Endodermal cell (in vitro differentiated cells): ENCODE measurements at places on chromosomes 7 and 10. TPM values are rescaled to one million over a fixed set of nuclear protein-coding genes. Genes with fewer than 3 reads are reported as not detected.
A peak's percentile ranks its signal among the peaks of the same experiment; 100 is the strongest.

GRCh38 chr10:22761569-22762220 lies 47.3 kb upstream of the PIP4K2A start:
- no peak for DNase-seq

- no peak for DNase-seq
Observed at GRCh38 chr10:79932307-79932706, 16.6 kb downstream of the SFTPD start.

GRCh38 chr7:7897949-7898515 lies 70.6 kb upstream of the GLCCI1 start:
- no peak for DNase-seq

DNA sequence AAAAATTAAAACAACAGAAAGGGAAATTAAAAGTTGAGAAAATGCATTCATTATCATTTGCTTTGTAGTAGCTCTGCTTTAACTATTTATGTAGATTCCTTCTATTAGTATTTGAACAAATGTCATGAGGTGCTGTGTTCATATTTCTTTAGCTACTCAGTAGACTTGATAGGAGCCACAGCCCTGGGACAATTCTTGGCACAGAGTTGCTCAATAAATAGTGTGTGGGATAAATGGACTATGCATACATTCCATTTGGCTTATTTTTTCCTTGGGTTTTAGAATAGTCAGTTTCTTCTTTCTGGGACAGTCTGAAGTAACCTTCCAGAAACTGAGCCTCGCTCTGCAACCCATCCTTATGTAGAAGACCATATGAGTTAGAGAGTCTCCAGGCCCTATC lies 13.4 kb downstream of the RPP30 start:
- no peak for DNase-seq

- no peak for DNase-seq
Observed at GRCh38 chr7:127123220-127123619, 129.5 kb downstream of the GRM8 start.

- no peak for DNase-seq
Observed at GRCh38 chr10:119775529-119775928, 49.7 kb downstream of the INPP5F start.

Gene NFKB2
- total RNA-seq: 28.7 and 31.0 TPM in 2 replicates

GRCh38 chr7:80729591-80730320 lies 91.3 kb downstream of the CD36 start:
- DNase-seq: no peak

- no peak for DNase-seq
Observed at GRCh38 chr10:121999301-121999700, 10.3 kb downstream of the TACC2 start.

- DNase-seq: no peak
Observed at GRCh38 chr10:48651293-48651692, 33.4 kb upstream of the WDFY4 start.

Gene PTF1A
- total RNA-seq: not detected in 3 replicates

GRCh38 chr7:118080947-118081346 lies 103.0 kb upstream of the LSM8 start:
- DNase-seq: peak; percentile 63

Gene PURB
- total RNA-seq: 20.9 to 30.4 TPM (median 29.8 TPM) in 3 replicates
